ENCODE measurements at places on chromosomes 3 and 15. TPM values are rescaled to one million over a fixed set of nuclear protein-coding genes. Genes with fewer than 3 reads are reported as not detected.

TIGIT gene
- total RNA-seq: 3.3 TPM

KLHL25 gene
- 5.8 TPM for total RNA-seq

DVL3 gene
- 33.3 TPM for total RNA-seq

LMCD1 gene
- total RNA-seq: 0.30 TPM

CCR8 gene
- total RNA-seq: 0.76 TPM

THSD4 gene
- not detected for total RNA-seq

RHCG gene
- not detected for total RNA-seq

ZBTB20 gene
- total RNA-seq: 12.0 TPM

CFAP20DC gene
- total RNA-seq: 1.2 TPM

PDZRN3 gene
- not detected for total RNA-seq

IQCF2 gene
- total RNA-seq: not detected

RPL32 gene
- 2,600 TPM for total RNA-seq

DZIP1L gene
- 0.43 TPM for total RNA-seq

CYP1A2 gene
- total RNA-seq: not detected

SLTM gene
- total RNA-seq: 103 TPM

GOLGA6L9 gene
- 1.8 TPM for total RNA-seq

Measured in activated naive CD4-positive, alpha-beta T cell treated with anti-CD3 and anti-CD28 coated beads, Interleukin-2, amount 10 ng/mL, durations not matched to agents 5 hours and 36 hours (primary cell).